ENCODE measurements at places on chromosomes 4 and X.

DNA sequence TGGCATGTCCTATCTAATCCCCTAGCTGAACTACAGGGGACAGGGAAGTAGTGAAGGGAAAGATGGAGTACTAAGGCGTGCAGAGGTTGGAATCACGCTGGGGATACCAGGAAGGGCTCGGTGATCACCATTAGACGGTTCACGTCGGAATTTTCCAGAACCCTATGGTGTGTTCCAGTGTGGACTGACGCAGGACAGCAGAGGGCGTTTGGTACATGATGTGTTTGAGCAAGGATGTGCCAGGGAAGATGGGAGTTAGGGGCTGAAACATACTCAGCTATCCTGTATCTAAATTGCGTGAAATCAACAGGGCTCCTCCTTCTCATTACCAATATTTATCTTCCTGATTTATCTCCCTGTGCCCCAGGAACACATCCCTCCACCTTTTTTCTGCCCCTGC lies 33.7 kb downstream of the PRPS2 start:
- DNase-seq, result no peak

DNA sequence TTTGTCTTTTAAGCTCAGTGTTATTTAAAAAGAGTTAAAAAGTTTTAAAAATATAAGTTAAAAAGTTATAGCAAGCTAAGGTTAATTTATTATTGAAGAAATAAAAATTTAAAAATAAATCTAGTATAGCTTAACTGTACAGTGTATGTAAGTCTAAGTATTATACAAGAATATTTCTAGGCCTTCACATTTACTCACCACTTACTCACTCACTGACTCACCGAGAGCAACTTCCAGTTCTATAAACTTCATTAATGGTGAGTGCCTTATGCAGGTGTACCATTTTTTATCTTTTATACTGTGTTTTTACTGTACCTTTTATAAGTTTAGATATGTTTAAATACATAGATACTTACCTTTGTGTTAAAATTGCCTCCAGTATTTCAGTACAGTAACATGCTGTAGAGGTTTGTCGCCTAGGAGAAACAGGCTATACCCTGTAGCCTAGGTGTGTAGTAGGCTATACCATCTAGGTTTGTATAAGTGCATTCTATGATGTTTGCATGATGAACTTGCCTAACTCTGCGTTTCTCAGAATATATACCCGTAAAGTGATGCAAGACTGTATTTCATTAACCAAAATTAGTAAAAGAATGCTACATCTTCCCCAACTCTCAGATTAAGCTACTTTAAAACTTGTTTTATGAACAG lies 202.9 kb downstream of the CFAP299 start:
- no peak for DNase-seq

DNA sequence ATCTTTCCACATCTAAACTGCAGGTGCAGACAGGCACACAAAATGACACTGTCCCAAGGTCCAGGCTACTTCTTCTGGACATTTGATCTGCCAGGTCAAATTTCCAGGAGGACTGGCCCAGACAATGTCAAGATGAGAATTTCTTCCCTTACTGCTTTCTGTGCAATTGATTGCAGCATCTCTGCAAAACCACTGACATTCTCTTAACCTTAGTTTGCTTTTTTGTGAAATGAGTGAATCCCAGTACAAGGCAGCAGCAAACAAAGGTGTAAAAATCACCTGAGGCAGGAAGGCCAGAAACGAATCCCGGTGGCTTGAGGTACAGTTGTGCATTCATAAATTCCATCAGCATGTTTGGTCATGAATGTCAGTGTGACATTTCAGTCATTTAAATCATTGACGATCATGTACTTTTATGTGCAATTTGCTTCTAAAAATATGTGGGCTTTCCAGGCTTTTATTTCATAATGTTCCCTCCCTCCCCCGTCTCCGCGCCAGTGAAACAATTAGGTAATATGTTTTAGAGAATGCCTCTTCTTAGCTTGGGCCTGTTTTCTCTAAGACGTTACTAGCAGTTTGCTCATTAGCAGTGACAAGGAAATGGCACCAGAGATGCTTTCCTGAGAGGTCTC lies 39.1 kb downstream of the NHS start:
- DNase-seq, result no peak

DNA sequence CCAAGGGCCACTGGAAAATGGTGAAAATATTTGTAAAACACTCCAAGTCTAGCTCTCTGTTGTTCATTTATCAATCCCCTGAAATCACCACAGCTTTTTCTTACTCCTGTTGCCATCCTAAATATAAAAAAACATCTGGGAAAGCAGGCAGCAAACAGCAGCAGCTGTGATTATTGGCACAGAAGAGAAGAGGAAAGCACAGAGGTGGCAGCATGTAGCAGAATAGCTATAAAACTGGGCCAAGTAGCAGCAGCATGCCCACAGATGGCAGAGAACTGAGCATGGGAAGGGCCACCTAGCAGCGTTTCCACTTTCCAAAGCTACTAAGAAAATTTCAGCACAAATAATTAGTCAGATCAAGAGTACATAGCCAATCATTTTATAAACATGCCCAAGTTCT lies 307.2 kb downstream of the SLC7A11 start:
- DNase-seq, result no peak

- no peak for DNase-seq
Measured at GRCh38 chr4:189845145-189845846, 95.4 kb upstream of the FRG1 start.

- DNase-seq, result no peak
Measured at GRCh38 chr4:3658530-3658913, 107.7 kb upstream of the ADRA2C start.

- no peak for DNase-seq
Measured at GRCh38 chrX:7582191-7582590, 260.8 kb upstream of the VCX start.

DNA sequence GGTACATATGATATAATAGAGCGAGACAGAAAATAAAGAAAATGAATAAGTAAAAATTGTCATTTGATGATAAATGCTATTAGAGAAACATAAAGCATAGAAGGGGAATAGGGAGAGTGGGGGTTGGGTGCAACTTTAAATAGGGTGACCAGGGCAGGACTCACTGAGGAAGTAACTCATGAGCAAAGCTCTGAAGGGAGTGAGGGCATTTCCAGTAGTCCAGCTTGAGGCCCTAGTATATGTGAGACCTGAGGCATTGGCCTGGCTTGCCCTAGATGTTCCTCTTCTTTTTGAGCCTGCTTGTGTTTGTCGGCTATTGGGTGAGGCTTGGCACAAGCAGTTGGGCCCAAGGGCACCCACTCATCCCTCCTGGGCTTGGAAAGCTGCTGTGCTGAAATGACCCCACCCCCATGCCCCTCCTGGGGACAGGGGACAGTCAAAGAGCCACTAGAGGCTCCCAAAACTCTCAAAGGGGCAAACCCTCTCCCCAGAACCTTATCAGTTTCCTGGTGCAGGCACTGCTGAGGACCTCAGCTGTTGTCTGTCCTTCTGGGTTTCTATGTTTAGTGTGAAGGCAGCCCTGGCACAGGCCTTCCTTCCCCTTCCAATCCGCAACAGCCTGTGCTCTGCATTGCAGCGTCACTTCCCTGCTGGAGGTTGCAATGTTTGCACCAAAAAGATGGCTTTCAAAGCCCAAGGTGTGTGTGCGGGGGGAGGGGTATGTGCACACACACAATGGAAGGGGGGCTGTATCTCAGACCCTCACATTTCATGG lies 40.1 kb downstream of the APLN start:
- no peak for DNase-seq

DNA sequence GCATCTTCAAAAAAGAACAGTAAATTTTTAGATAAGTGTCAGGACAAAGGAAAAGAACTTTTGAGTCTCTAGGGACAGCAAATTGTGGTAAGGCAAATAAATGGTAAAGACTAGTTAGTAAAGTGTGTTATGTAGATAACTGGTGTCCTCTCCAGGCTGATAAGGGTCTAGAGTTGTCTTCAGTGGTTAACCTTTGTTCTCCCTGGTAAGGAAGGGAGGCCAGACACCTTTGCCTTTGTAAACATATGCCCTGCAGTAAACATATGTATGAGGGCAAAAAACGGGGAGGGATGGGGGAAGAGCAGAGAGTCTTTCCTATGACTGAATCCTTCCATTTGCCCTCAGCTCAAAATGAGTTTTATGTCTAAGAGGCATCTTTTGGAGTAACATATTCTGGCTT lies 384.6 kb downstream of the HNRNPD start:
- DNase-seq, result no peak
